ENCODE measurements at places on chromosomes 12 and 14.

DNA sequence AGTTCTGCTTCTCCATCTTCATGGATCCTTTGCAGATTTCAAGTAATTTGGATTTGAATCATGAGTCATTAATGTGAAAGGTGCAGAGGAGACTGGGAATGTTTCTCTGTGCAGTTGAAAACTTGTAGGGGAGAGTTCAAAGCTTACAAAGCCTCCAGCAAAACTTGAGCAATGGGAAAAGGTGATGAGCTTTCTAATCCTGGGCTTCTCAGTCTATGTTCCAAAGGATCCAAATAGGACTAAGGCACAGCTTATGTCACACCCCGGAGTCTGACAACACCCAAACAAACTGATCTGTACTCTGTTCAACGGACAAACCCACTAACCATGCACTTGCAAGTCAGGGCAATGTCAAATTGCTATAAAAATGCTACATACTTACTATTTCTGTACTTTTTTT lies 134.8 kb downstream of the DUSP6 start:
- DNase-seq: no peak

DNA sequence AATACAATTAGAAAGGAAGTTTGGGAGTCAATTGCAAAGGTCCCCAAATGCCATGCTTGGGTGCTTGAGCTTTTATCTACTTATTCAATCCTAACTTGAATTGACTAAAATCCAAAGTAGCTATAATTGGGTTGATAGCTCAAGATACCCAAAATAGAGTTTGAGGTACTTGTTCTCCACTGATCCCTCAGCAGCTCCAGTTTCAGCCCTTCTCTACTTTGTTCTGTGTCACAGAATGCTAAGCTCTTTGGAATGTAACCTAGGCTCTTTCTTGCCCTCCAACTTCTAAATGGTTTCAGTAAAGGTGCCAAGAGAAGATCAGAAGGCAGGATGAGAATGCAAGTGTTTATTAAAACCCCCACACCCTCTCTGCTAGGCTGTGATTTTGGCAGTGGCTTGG lies 251.4 kb upstream of the CLEC14A start:
- DNase-seq: no peak

DNA sequence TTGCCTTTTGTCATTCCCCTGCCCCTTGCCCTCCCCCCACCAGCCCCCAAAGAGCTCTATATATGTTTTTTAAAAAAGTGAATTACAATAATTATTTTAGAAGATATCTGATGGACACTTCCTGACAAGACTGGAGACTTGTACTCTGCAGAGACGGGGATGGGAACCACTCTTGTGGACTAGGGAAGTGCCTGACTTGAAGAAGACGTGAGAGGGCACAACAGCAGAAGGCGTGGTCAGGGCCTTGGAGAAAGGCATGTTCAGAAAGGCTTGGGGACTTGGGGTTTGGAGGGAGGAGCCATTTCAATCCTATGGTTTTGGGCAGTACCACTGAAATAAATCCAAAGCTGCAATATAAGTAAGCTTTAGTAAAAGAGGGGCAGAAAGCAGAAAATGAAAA lies 154.7 kb downstream of the APAF1 start:
- DNase-seq: no peak

GRCh38 chr12:70214972-70215617 lies 28.1 kb upstream of the CNOT2 start:
- no peak for DNase-seq

DNA sequence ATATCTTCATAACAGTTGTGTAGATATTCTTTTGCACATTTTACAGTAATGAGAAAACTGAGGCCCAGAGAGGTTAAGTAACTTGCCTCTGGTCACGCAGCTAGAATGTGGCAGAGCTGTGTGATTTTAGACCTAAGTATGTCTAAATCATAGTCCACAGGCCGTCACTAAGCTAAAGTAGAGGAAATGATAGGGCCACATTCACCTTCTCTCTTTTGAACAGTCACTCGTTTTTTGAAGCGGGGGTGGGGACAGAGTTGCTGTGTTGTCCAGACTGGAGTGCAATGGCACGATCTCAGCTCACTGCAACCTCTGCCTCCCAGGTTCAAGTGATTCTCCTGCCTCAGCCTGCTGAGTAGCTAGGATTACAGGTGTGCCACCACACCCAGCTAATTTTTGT lies 68.5 kb downstream of the RASSF3 start:
- no peak for DNase-seq

DNA sequence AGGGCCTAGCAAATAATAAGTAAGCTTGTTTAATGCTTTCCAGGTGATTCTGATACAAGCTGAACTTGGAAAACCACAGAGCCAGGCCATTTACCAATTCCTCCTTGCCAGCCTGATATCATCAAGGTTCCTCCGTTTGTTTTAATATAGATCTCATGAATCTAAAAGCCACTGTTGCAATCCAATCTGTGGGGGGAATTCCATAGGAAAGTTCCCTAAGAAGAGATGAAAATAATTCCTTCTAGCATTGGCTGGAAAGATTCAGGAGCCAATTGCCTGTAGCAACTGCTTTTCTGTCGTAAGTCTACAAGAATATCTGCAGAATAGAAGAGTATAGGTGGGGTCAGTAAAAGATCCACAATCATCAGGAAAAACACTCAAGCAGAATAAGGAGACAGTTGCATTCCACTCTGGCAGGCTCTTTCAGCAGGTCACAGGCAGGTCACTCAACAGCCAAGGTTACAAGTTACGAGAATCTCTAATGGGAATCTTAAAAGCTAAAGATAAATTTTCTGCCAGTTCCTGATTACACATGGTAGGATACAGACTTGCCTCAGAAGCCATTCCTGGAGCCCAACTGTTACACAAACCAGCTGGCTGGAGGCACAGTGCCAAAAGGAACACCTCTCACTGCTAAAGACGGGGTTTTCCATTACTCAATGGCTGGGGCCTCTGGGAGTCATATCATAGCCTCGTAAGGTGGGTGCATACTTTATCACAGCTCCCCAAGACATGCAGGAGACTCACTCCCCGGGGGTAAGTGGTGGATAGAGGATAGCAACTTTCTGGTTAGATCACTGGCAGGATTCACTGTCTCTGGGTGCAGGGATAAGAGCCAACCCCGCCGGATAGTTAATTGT lies 43.6 kb downstream of the FGD6 start:
- no peak for DNase-seq

DNA sequence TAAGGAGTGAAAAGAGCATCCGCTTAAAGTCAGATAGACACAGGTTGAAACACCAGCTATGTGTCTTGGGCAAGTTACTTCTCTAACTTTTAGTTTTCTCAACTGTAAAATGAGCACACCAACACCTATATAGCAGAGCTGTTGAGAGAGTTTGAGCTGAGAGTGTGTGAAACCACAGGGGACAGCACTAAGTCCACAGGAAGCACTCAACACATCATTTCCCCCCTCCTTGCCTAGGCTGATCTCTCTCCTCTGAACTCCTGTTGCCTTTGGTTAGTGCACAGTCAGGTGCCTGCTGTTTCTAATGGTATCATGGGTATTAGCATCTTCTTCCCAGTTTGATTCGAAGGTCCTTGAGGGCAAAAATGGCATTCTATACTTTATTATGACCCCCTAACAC lies 176.7 kb downstream of the DPF3 start:
- no peak for DNase-seq

- no peak for DNase-seq
Observed at GRCh38 chr12:69410571-69410970, 51.0 kb downstream of the YEATS4 start.

- DNase-seq: no peak
Observed at GRCh38 chr12:13097491-13098011, 5.9 kb downstream of the GSG1 start.

GRCh38 chr14:87108726-87109125 lies 884.3 kb downstream of the GALC start:
- no peak for DNase-seq

GRCh38 chr14:99603471-99604277 lies at the start of gene CCDC85C:
Gene CCDC85C (minus strand): TSS chr14:99604207. CDS start chr14:99603959, 248 bp downstream.
- peak; percentile 53 for DNase-seq

- no peak for DNase-seq
Observed at GRCh38 chr12:46577063-46577776, 204.6 kb upstream of the SLC38A2 start.

DNA sequence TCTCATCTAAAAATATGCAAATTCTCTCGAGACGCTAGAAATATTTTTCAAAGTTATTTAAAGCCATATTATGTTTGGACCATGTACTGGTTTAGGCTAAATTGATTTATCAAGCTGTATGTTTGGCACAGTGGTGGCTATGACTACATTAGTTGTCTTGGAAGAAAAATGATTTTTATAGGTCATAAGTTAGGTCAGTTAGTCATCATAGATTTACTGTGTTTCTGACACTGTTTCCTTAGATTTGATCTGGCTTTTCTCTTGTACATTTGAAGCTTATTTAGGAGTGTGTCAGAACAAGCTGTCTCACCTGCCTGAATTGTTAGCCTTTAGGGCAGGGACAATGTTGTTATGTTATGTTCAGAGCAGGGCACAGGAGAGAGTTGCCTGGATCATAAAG lies 161.1 kb upstream of the FBXO33 start:
- no peak for DNase-seq

GRCh38 chr12:56159482-56160192 lies 1.5 kb downstream of the MYL6 start:
- no peak for DNase-seq

- no peak for DNase-seq
Observed at GRCh38 chr12:94980577-94980976, 22.9 kb downstream of the NDUFA12 start.

DNA sequence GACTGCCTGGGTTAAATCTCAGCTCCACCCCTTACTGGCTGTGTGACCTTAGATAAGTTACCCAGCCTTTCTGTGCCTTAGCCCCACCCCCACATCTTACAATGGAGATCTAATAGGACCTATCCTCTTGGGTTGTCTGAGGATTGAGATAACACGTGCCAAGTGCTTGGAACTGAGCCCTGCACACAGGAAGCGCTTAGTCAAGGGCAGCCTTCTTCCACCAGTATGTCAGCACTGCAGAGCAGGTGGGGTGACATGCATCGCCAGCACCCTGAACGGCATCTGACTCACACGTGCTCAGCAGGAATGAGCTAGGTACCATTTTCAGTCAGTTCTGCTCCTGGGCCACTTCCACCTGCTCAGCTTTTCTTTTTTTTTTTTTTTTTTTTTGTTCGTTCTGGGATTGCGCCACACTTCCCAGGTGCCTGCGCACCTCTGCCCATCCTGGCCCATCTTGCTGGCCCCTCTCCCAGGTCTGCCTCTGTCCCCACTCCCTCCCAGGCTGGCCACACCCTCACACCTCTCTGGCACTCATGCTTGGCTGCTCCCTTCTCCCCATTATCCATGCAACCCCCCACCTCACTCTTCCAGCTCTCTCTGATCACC lies 19.6 kb downstream of the LGMN start:
- DNase-seq: no peak

DNA sequence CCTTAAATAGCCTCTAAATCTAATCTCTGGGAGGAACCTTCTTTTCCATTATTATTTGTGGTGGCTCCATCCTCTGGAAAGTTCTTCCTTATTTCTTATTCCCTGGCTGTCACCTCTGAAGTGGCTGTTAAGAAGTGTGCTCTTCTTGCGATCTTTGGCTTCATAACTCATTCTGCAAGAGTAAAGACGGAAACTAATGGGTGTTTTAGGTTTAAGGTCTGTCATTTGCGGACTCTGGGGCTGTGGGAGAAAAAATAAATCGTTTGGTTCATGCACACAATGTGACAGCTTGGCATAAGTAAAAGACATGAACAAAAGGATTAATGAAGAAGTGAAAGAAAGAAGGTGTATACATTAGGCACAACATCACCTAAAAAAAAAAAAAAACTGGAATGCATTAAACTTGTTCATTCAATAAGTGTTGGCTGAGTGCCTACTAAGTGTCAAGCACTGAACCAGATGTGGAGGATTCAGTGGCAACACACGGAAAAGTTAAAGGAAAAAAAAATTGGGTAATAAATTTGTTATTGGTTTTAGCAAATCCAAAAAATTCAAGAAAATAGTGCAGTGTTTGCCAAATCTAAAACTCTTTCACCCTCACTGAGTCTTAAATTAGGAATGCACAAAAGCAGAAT lies 99.5 kb downstream of the ERGIC2 start:
- DNase-seq: no peak

GRCh38 chr12:127970491-127970890 lies 296.5 kb upstream of the TMEM132C start:
- DNase-seq: no peak

DNA sequence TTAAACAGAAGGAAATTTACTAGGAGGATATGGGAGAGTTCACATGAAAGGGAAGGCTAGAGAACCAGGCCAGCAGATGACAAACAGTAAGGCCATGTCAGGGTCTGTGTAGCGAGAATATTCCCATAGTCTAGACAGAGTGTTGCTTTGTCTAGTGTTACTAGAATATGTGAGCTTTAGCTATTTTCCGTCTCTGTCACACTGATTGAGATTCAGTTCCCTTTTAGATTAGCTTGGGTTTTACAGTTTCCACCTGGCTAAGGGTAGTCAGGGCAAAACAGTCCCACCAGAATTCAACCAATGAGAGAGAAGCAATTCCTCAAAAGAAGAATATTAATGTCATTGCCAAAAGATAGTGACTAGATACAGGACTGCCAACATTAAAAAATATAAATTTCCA lies 82.8 kb upstream of the MDM1 start:
- no peak for DNase-seq

DNA sequence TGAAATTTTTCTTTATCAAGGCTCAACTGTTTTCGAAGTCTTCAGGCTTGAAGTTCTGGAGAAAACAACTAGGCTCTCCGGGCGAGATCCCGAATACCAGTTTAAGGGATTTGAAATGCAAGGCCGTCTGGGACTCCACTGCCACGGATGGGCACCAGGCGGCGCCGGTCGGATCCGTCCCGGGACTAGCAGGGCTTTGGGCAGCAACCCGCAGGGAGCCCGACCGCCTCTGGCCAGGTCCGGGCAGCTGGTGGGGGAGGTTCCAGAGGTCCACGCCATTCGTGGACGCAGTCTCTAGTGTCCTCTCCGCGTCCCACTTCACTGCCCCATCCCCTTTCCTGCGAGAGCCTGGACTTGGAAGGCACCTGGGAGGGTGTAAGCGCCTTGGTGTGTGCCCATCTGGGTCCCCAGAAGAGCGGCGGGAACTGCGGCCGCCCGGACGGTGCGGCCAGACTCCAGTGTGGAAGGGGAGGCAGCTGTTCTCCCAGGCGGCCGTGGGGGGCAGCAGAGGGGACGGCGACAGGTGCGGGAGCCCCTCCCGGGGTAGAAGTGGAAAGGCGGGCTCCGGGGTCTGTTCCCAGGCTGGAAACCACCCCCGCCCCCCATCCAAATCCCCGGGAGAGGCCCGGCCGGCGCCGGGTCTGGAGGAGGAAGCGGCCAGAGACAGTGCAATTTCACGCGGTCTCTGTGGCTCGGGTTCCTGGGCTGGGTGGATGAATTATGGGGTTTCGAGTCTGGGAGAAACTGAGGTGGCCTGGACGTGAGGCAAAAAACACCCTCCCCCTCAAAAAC lies 838 bp upstream of the ERBB3 start:
- DNase-seq: peak; percentile 58

- DNase-seq: no peak
Observed at GRCh38 chr12:56197921-56198635, 8.8 kb upstream of the SMARCC2 start.
